AG09319 (cell line): ENCODE measurements at places on chromosomes 7 and 10.

DNA sequence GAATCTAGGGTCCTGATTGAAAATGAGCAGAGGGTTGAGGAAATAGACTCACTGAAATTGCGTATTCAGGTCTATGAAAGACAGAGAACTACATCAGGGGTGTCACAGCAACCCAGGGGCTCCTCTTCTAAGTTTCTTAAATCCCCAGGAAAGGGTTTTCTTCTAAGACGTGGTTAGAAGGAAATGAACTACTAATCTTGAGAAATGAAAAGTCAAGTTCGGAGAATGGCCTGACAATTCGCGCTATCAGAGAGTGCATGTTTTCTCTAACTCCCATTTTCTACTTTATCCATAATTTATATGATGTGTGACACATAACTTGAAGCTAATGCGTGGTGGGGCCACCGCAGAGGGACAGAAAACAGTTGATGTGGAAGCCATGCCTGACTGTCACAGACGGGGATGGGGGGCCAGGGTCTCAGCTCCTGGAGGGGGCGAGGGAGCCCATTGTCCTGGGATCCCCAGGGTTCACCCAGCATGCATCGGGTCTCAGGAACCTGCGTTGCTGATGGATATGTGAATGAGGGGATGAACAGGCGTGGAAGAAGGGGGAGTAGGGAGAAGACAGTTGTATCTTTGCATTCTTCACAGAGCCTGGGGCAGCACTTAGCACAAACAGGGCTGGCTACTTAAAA, 86.3 kb downstream of the PTPRE start:
- no peak for DNase-seq

GRCh38 chr10:85612833-85613232, 753.8 kb downstream of the GRID1 start:
- DNase-seq = no peak

DNA sequence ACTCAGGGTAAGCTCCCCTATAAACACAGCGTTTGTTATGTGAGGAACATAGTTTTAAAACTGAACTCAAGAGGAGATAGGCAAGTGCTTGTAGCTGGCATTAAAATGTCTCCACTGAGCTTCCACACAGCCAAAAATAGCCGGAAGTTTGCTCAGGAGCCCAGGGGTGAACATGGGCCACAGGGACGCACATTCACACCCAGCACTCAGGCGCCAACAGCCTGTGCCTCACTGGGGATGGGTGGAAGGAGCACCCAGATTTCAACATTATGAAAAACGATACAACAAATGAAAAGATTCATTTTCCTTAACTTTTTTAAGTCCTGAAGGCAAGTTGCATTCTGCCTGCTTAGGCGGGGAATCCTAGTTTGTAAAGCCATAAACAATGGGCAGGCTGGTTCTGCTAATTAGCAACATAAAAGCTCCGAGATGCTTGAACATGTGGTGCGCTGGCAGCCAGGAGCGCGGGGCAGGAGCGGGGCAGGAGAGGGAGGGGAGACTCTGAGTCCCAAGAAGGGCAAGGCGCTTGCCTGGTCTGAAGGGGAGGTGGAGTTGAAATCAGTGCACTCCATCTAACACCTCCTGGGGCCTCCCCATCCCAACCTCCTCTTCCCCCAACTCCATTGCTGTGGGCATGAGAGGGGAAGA, 235.9 kb downstream of the COBL start:
- no peak for DNase-seq

- DNase-seq = no peak
Observed at GRCh38 chr7:32462977-32463376, 27.2 kb downstream of the LSM5 start.

DNA sequence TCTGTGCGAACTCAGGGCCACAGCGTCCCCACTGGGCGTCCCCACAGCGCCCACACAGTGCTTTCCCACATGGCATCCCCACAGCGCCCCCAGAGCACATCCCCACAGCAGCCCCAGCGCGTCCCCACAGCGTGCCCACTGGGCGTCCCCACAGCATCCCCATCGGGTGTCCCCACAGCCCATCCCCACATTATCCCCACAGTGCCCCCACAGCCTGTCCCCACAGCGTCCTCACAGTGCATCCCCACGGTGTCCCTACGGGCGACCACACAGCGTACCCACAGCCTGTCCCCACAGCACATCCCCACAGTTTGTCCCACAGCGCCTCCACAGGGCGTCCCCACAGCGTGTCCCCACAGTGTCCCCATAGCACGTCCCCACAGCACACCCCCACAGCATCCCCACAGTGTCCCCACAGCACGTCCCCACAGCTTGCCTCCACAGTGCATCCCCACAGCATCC, 131.6 kb downstream of the ACTR3B start:
- DNase-seq = no peak

DNA sequence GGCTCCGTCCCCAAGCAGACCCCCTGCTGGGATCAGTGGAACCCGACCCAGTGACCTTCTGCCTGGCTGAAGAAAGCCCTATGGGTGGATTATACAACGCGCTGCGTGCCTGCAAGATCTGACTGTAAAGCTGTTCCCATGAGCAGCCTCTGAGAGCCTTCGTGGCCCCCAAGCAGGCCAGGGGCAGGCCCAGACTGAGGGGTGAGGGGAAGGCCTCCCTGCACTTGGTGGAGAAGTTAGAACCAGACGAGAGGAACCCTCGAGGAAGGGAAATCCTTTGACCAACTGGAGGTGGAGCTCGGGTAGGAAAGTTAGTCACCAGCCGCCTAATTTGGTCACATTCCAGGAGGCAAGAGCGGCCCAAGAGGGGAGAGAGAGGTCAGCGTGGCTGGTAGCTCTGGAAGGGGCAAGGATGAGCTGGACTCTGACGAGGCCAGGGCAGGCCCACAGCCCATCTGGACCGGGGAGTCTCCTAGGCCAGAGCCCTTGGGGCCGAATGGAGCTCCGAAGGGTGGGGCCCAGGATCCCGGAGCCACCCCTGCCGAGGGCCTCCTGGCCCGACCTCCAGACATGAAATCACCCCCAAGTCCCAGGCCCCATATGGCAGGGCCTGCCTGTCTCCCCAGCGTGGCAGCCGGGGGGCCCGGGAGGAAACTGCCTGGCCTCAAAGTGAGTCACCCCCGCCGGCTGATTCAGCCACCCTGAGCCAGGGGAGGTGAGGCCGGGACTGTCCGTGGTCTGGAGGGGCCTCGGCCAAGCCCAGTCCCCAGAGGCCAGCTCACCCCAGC, 23.3 kb upstream of the PDGFA start:
- DNase-seq = peak; percentile 76
